ENCODE measurements at places on chromosomes 7 and 10.

DNA sequence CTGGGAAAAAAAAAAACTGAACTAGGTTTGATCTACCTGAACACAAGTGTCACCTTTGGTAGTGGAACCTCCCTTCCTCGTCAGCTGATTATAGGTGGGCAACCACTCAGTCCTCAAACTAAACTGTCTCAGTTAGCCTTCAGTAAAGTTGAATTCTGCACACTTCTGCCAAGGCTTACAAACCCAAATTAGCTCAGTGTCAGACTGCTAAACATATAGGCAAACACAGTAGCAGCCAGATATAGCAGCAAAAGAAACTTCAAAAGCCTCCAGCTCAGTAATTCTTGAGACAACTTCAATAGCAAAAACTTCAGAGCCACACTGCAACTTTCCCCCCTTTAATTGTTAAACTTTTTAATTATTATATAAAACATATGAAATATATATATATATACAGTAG lies 956.9 kb downstream of the XPNPEP1 start:
- no peak for DNase-seq

- peak; percentile 64 for DNase-seq
These were observed 4.2 kb downstream of the ELN start for GRCh38 chr7:74032191-74032490.

- DNase-seq: no peak
These were observed 37.7 kb upstream of the TOMM7 start for GRCh38 chr7:22860337-22860736.

DNA sequence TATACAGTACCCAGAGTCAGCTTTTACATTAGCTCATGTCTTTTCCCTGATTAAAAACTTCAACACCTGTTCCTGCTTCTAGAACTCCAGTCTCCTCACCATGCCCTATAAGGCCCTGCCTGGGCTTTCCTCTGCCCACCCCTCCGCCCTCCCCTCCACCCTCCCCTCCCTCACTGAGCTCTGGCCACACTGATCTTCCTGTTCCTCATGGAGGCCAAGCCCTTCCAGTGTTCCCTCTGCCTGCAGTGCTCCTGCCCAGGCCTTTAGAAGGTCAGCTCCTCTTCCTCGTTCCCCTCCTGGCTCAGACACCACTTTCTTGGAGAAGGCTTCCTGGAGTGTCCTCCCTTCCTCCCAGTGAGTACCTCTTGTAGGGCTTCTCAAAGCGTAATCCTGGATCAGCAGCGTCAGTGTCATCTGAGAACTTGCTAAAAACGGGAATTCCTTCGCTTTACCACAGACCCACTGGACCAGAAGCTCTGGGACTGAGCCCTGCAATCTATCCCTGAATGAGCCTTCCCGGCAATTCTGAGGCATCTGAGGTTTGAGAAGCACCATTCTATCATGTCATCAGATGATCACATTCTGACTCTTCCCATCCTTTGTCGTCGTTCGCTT lies 3.7 kb downstream of the PDZD7 start:
- DNase-seq: no peak

GRCh38 chr10:119845656-119846055 lies 27.0 kb downstream of the MCMBP start:
- DNase-seq: no peak

GRCh38 chr10:113093188-113094113 lies 143.4 kb downstream of the TCF7L2 start:
- peak; percentile 50 for DNase-seq

GRCh38 chr7:111094419-111094818 lies 3.5 kb downstream of the LRRN3 start:
- no peak for DNase-seq

DNA sequence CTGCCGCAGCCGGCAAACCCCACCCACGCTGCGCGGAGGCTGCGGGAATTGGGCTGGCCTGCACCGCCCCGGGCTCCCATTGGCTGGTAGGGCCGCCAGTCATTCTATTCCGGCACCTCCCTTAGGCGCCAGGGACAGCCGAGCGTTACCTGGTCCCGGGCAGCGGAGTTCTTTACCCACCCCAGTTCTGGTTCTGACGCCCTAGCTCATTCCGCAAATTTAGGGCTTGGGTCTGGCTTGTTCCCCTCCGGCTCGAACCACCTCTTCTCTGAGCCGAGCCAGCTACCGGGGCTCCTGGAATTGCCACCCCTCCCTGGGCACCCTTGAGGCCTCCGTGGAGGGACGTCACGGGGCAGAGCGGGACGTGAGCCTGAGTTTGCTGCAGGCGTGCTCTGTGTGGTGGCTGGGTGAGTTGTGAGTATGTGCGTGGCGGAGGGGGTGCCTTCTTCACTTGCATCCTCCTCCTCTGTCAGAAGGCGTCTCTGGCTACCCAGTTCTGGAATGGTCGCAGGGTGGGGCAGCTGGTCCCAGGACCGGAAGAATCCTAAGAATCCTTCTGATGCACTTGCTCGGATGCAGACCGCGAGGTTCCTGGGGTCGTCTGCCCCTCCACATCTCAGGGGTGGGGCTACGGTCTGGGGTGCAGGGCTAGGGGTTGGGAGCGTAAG lies at the start of the genes PDZD7 and SFXN3:
Gene PDZD7 (minus strand): TSS at position 2 of the 668 bp plus-strand sequence. CDS start 910 bp downstream, outside the sequence.
Gene SFXN3 (plus strand): TSS at position 107 of the 668 bp plus-strand sequence. CDS start 3,461 bp downstream, outside the sequence.
- peak; percentile 93 for DNase-seq

GRCh38 chr10:36578306-36578705 lies 547.1 kb upstream of the ANKRD30A start:
- peak; percentile 83 for DNase-seq

DNA sequence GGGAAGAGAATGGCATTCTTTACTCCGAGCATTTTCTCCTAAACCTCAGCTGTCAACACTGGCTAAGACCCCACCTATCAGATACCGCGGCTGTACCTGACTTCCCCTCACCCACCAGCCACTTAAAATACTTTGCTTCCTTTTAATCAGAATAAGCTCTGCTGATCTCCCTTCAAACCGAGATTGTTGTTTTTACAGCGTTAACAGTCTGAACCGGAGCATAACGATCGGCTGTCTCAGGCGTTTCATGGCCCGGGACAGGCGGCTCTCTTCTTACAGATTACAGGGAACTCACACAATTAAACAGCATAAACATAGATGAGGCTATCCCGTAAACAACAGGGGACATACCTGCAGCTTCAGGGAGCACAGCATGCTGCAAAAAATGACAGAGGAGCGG lies 174.3 kb upstream of the RNF32 start:
- no peak for DNase-seq

GRCh38 chr7:142581341-142581740 lies 167.9 kb upstream of the PRSS1 start:
- peak; percentile 30 for DNase-seq

DNA sequence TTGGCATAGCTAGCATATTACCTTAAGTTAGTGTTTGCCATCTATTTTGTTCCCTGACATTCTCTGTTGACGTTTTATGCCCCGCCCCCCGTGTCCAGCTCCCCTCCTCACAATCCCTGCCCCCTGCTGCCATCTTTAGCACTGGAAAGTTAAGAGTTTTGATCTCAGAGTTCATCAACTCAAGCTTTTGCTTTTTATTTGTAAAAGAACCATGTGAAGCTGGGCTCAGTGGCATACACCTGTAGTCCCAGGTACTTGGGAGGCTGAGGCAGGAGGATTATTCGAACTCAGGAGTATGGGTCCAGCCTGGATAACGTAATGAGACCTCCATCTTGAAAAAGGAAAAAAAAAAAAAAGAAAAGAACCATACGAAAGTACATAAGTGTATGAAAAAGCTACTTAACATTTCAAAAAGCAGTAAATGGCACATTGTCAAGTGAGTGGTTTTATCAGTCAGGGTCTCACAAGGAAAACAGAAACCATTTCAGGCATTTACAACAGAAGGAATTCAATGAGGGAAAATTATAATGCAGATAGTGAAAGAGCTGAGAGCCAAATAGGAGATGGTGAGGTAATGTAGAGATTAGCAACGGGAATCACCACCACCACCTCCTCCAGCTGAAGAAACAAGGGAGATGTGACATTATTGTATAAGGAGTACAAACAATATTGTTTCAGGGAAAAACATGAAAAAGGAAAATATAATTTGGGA lies 64.9 kb downstream of the MCU start:
- peak; percentile 39 for DNase-seq

GRCh38 chr7:31882187-31882586 lies 188.0 kb downstream of the PDE1C start:
- no peak for DNase-seq

- DNase-seq: no peak
These were observed 86.6 kb upstream of the INSYN2A start for GRCh38 chr10:127283017-127283416.

GRCh38 chr10:2469802-2470201 lies 597.5 kb upstream of the PFKP start:
- peak; percentile 9 for DNase-seq

GRCh38 chr7:75945297-75946168 lies 30.6 kb downstream of the POR start:
- DNase-seq: no peak

GRCh38 chr7:44396931-44397545 lies 71.6 kb upstream of the CAMK2B start:
- no peak for DNase-seq

- no peak for DNase-seq
These were observed 187.6 kb downstream of the ADARB2 start for GRCh38 chr10:1549591-1550290.

DNA sequence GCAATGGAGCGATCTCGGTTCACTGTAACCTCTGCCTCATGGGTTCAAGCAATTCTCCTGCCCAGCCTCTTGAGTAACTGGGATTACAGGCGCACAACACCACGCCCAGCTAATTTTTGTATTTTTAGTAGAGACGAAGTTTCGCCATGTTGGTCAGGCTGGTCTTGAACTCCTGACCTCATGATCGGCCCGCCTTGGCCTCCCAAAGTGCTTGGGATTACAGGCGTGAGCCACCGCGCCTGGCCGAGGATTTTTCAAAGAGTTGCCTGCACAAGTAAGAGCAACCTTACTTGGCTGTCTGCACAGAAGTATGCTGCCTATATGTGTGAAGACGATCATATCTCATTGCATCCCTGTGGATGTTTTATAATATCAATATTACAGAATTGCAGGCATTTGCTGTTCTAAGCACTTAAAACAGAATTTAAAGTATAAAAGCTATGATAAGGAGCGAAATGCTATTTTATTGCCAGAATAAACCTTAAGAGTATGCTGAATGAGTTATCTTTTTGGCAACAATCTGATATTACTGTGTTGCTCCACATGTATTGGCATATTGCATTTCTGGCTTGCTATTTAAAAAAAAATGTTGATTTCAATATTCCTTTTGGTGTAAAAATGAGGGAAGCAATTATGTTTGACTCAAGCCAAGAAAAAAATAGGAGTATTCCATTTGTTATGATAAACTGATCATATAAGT lies 379.4 kb upstream of the SEMA3D start:
- DNase-seq: no peak

GRCh38 chr7:4272141-4272540 lies 410.0 kb upstream of the FOXK1 start:
- DNase-seq: no peak

DNA sequence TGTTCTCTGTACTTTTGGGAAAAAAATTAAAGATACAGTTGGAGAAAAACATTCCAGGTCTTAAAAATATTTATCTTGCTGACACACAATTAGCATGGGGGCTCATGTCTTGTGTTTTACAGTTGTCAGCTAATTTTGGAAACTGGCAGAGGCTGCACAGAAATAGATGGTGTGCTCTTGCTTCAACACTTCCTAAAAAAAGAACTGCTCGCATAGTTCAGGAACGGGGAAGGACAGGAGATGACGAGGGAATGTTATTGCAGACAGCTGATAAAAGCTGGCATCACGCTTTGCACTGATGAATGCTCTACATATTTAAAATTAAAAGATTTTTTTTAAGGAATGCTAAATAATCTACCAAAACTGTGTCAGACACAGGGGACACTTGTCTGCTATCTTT lies 103.5 kb upstream of the CELF2 start:
- DNase-seq: no peak

- DNase-seq: no peak
These were observed 142.9 kb upstream of the PODXL start for GRCh38 chr7:131699323-131699722.

- DNase-seq: no peak
These were observed 82.4 kb downstream of the KLF6 start for GRCh38 chr10:3702569-3702968.

DNA sequence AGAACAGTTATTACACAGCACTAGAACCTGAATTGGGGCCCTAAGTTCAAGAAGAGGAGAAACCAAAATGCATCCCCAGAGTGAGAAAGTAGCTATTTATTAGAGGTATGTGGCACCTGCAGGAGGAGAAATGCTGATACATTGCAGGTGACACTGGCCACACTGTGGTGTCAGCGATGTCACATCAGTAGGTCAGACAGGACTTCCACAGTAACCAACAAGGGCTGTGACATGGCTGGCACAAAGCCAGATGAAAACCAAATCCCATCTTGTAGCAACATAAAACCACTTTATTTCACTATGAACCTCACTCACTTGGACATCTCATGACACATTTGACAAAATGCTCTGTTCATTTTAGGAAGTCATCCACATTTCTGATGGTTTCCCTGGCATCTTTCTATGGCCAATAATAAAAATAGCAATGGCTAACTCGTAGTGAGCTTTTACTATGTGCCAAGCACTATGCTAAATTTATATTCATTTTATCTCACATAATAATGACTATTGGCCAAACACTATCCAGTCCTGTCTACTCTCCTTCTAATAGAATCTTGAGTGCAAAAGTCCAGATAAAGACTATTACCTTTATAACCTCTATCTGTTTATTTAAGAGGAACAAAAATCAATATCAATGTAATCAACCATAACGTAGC lies 154.2 kb downstream of the TSPAN12 start:
- no peak for DNase-seq

DNA sequence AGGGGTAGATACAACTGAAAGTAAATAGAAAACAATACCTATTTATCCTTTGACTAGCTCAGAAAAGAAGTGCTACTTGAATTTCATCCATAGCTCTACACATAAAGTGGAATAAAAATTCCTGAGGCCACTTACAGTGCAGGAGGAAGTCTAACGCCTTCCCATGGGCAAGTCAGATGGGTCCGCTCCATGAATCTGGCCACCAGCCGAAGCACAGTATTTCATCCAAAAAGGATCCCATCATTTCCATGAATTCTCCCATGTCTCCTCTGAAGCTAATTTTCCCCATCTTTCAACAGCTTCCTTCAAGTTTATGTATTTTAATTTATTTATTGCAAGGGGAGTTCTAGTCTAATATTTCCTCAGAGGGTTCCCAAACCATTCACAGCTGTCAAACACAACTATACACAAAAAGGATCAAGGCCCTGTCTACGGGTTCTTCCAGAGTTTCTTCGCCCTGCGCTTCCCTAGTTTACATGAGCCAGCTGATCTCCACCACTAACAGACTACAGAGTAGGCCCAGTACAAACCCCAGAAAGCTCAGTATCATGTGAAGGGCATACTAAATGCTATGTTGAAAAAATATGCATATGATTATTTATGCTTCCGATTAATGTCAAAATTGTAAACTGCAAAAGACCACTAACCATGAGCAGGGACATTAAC lies 184.7 kb downstream of the DOCK4 start:
- DNase-seq: no peak

- DNase-seq: no peak
These were observed 20.1 kb downstream of the CHST3 start for GRCh38 chr10:71984126-71984808.

- peak; percentile 91 for DNase-seq
These were observed 48.1 kb upstream of the COMTD1 start for GRCh38 chr10:75283671-75284470.
